ENCODE measurements at places on chromosomes 13 and 19. TPM values are rescaled to one million over a fixed set of nuclear protein-coding genes. Genes with fewer than 3 reads are reported as not detected.

Gene ACP4
- total RNA-seq, result not detected

Gene RASIP1
- 9.1 TPM for total RNA-seq

- no peaks in the 10 kb centered on the region for H3K27me3 ChIP-seq
- no peaks in the 10 kb centered on the region for H3K4me1 ChIP-seq
- DNase-seq, result no peak
- H3K36me3 ChIP-seq, result no peaks in the 10 kb centered on the region
- H3K4me3 ChIP-seq, result no peak overlapping the region
- no peak overlapping the region for H3K27ac ChIP-seq
Measured at GRCh38 chr13:110531671-110532083, 29.8 kb downstream of the RAB20 start.

DNA sequence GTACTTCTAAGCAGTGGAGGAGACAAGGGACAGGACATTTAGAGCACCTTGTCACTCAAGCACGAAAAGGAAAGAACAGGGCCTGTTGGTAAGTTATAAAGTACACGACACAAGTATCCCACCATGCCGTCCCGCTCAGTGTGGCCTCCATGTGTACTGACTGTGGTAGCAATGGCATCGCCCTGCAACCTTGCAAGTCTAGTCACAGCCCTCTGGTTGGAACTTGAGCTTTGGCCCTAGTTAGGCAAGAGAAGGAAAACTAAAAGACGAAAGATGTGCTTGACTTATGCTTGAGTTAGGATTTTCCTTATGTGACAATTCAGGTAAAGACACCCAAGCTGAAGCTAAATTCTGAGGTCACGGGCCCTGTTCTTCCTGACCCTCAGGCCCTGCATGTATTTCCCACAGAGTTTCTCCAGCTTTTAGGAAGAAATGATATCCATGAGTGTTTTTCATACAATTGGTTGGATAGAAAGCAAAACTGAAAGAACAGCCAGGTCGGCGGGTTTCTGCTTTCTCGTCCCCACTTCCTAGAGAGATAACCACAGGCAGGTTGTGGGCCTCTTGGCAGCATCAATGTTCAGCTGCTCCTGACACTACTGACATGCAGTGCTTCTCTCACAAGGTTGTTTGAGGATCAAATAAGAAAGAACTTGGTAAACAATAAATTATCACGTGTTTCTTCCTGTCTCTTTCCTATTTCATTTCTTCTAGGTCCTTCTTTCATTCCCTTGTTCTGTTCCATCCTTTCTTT lies 216.2 kb downstream of the IRS2 start:
- H3K4me1 ChIP-seq, result peaks cover 5% of the 10 kb centered on the region
- no peak overlapping the region for H3K4me3 ChIP-seq
- peak; percentile 60 for DNase-seq
- H3K27me3 ChIP-seq, result no peaks in the 10 kb centered on the region
- H3K36me3 ChIP-seq, result no peaks in the 10 kb centered on the region

GRCh38 chr13:109233293-109233692 lies 553.1 kb downstream of the IRS2 start:
- no peaks in the 10 kb centered on the region for H3K4me1 ChIP-seq
- no peak for DNase-seq
- H3K27ac ChIP-seq, result no peak overlapping the region
- no peaks in the 10 kb centered on the region for H3K36me3 ChIP-seq
- H3K27me3 ChIP-seq, result no peaks in the 10 kb centered on the region

- peaks cover 4% of the 10 kb centered on the region for H3K4me1 ChIP-seq
- no peaks in the 10 kb centered on the region for H3K27me3 ChIP-seq
- H3K27ac ChIP-seq, result no peak overlapping the region
Measured at GRCh38 chr13:73403355-73404120, 344.7 kb downstream of the KLF5 start.

DNA sequence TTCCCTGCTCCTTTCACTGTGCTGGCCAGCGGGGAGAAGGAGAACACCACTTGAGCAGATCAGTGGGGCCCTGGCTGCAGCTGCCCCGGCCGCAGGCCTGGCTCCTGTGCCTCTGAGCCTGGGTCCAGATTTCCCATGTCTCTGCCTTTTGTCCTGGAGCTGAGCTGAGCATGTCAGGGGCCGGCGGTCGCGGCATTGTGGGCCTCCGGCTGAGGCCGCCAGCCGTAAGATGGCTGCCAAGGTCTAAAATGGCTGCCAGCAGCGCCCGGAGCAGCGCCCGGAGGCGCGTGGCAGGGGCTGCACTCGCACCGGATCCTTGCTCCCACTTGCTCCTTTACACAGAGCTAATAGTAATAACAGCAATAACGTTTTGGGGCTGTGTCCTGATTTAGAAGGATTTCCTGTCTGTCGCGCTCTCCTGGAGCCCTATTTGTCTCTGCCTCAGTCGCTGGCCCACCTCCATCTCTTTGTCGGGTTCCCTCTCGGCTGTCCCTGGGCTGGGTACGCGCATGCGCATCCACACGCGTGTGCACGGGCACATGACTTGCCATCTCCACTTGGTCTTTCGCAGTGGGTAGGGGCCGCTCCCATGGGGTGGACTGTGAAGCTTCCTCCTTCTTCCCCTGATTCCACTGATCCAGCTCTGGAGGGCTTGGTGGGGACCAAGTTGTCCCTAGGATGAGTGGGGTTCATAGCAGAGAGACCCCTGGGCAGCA lies 32.1 kb downstream of the LYL1 start:
- H3K27ac ChIP-seq, result peak overlapping the region; percentile 44
- no peak overlapping the region for H3K4me3 ChIP-seq
- DNase-seq, result no peak
- no peaks in the 10 kb centered on the region for H3K27me3 ChIP-seq
- peaks cover 20% of the 10 kb centered on the region for H3K4me1 ChIP-seq
- peaks cover 10% of the 10 kb centered on the region for H3K36me3 ChIP-seq

DNA sequence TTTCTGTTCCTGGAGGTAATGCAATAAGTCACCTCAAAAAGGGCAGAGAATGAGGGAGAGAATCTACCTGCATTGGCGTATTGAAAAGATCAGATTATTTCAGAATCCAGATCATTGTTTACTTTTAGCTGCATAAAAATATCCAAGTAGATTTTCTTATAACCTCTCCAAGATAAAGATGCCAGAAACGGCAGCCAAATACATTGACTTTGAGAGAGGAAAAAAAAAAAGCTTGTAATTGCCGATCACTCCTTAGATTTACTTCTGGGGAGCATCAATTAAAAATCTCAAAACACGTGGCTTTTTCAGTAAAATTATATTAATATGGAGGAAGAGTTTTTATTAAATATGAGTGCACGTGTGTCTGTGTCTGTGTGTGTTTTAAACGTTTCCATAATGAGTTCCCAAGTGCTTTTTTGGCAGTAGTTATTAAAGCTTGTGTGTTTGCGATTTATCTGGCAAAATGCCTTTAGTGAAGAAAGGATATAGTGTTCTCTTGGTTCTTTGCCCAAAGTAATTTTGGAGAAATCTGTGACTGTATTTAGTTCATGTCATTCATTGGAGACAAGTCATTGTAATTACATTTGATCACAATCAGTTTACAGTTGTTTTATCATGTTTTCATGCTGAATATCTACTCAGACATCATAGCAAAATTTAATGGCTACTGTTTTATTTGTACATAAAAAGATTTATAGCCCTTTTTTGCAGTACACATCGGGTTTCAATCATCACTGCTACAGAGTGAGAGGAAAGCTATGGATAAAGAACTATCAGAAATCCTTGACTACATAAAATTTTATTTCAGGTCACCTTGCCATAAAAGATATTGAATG lies 176.1 kb downstream of the TM9SF2 start:
- DNase-seq, result no peak
- H3K27me3 ChIP-seq, result no peaks in the 10 kb centered on the region
- no peak overlapping the region for H3K4me3 ChIP-seq
- no peaks in the 10 kb centered on the region for H3K36me3 ChIP-seq
- peaks cover 2% of the 10 kb centered on the region for H3K4me1 ChIP-seq

GRCh38 chr13:113973218-113974164 lies at the start of gene C13orf46:
Gene C13orf46 (minus strand): TSS chr13:113974076. CDS start chr13:113973997, 79 bp downstream.
- DNase-seq, result no peak
- no peaks in the 10 kb centered on the region for H3K27me3 ChIP-seq
- no peak within 1 kb of the TSS for H3K27ac ChIP-seq
- H3K36me3 ChIP-seq, result no peaks in the 10 kb centered on the region
- H3K4me3 ChIP-seq, result no peak within 1 kb of the TSS

- no peak overlapping the region for H3K27ac ChIP-seq
- no peak overlapping the region for H3K4me3 ChIP-seq
- H3K27me3 ChIP-seq, result no peaks in the 10 kb centered on the region
- DNase-seq, result no peak
Measured at GRCh38 chr13:66546534-66547379, 683.4 kb downstream of the PCDH9 start.
